Hematopoietic multipotent progenitor cell treated with erythropoietin and hydrocortisone succinate and interleukin-3 and kit ligand, for 15 days (in vitro differentiated cells): ENCODE measurements at places on chromosomes 1 and 21.
A peak's percentile ranks its signal among the peaks of the same experiment; 100 is the strongest.

DNA sequence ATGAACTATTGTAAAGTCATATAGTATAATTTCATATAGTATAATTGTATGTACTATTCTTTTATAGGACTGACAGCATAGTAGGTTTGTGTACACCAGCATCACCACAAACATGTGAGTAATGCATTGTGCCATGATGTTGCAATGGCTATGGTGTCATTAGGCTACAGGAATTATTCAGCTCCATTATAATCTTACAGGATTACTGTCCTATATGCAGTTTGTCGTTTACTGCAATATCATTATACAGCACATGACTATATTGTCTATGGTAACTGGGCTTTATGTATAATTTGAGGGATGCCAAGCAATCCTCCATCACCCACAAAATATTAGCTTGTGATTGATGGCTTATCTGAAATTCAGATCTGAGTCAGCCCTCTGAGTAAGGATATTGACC lies 54.2 kb upstream of the PBX1 start:
- no peak for DNase-seq

DNA sequence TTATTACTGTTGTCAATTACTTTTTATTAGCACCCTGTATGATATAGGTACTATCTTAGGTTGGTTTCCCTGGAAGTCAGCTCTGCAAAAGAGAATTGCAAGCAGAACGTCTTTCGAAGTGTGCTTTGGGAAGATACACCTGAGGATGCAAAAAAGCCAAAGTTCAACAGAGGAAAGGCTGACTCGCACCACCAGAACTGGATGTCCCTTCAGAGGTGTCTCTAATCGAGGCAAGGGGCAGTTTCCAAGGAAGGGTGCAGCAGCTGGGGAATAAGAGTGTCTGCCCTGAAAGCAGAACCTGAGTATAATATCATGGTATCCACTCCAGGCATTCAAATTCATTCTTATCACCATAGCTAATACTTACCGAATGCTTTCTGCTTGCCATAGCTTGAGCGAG lies 149.6 kb downstream of the CACNA1E start:
- no peak for DNase-seq

- DNase-seq = no peak
These were observed 28.1 kb downstream of the IL6R start for GRCh38 chr1:154433161-154433764.

GRCh38 chr1:170640581-170640980 lies 23.4 kb upstream of the PRRX1 start:
- DNase-seq = no peak

GRCh38 chr21:25396135-25396711 lies 211.1 kb downstream of the MRPL39 start:
- DNase-seq = no peak

DNA sequence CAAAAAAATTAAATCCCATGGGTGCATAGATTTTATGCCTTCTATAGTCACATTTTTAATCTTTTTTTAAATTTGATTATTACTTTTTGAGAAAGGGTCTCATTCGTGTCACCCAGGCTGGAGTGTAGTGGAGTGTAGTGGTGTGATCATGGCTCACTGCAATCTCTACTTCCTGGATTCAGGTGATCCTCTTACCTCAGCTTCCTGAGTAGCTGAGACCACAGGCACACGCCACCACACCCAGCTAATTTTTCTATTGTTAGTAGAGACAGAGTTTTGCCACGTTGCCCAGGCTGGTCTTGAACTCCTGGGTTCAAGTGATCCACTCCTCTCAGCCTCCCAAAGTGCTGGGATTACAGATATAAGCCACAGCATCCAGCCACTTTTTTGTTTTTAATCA lies 10.4 kb downstream of the CBR3 start:
- no peak for DNase-seq

DNA sequence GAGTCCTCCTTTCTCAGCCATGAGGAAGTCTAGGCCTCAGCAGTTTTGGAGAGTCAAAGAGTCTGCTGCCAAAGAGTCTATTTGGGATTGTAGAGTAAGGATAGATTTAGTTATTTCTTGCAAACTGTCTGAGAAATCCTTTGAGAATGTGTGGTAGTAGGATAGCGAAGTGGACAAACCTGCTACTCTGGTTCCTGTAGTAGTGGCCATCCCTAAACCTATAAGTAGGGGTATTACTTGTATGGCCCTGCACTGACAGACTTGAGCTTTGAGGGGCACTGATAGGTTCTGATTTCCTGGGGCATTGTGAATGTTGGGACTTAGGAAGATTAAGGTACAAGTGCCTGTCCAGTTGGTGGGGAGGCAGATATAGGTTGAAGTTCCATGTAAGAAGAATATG lies 115.9 kb upstream of the SGIP1 start:
- no peak for DNase-seq

DNA sequence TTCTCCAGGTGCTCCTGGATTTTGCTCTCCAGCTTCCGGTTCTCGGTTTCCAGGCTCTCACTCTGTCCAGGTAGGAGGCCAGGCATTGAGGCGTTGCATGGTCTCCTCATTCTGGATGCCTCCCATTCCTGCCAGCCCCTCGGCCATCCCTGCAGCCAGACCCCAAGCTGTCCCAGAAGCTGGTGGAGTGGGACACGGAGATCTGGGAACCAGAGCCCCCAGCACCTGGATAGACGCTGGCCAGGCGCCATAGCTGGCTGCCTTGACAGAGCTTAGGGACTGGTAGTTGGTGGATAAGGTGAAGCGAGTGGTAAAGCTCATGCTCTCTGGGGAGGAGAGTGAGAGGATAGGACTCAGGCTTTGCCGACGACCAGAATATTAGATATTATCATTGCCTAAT lies 29.6 kb downstream of the RAP1A start:
- DNase-seq = no peak

- no peak for DNase-seq
These were observed 1.2 kb upstream of the ACOT11 start for GRCh38 chr1:54546651-54547401.

DNA sequence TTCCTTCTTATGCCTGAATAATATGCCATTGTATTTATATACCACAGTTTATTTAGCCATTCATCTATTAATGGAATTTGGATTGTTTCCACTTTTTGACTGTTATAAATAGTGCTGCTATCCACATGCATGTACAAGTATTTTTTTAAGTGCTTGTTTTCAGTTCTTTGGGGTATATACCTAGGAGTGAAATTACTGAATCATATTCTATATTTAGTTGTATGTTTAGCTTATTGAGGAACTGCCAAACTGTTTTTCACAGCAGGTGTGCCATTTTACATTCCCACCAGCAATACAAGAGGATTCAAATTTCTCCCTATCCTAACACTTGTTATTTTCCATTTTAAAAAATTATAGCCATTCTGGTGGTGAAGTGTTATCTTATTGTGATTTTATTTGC lies 7.6 kb upstream of the HJV start:
- no peak for DNase-seq

DNA sequence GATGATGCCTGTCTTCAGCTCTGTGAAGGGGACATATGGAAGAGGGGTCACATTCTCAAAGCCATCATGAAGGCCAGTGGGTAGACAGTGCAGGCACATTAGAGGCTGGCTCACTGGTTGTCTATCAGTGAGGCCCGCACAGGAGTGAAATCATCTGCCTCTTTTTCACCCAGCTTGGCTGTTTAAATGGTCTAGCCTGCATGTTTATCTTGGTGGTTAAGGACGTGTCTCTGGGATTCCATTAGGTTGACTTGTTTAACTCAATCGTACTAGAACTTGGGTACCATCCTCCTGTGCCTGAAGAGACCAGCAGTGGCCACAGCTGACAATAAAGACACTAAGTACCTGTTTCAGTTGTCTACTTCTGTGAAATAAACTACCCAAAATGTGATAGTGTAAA lies 219.3 kb downstream of the PLPP3 start:
- no peak for DNase-seq

DNA sequence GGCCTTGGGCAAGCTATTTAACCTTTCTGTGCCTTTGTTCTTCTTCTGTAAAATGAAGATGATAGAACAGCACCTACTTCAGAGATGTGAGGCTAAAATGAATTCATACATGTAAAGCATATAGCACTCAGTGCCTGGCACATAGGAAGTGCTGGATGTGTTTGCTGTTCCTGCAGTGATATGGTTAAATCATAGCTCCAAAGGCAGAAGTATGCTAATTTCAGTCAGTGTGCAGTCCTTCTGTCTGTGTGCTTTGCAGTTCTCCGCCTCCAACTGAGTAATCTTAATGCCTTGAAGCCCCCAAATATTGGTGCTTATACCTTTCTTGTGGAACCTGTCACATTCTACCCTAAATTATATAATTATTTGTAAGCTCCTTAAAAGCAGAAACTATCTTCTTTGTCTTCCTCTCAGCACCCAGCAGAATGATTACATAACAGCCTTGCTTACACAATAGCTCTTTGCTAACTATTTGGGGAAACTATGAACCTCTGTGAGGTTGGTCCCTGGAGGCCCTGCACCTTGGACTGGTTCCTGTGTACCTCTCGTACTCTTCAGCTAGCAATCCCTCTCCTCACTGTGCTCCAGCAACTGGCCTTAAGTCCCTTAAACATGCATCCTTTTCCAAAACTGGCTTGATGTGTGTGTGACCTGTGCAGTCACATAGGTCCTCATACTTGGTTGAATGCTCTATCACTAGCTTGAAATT lies 57.0 kb upstream of the CACYBP start:
- no peak for DNase-seq

DNA sequence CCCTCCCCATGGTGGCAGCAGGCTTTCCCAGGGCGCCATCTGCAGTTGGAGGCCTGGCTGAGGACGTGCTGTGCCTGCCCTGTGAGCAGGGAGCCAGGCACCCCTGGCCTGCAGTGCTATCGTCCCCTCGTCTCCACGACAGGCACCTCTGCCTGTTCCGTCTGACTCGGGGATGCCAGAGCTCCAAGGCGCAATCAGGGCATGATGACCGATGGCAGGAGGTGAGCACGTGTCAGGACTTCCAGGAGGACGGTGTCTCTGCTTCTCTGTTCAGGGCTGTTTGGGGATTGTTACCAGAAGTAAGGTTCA lies 125.2 kb downstream of the PCBP3 start:
- no peak for DNase-seq

- DNase-seq = no peak
These were observed 35.4 kb upstream of the ENAH start for GRCh38 chr1:225688345-225688744.

DNA sequence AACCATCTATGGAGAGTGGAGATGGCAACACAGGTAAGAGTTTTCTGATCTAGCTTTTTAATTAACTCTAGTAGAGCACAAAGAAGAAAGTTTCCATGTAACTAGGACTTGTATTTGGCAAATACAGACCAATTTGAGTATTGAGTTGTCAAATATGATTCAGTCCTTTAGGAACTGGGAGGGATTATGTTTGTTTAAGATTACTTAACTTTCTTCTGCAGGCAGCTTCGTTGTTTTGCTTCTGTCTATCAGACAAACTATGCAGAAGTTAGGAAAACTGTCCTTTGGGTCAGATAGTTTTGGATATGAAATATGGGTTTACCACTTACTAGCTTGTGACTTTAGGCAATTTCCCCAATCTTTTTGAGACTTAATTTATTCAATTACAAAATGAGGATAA lies 111.8 kb downstream of the POU2F1 start:
- DNase-seq = no peak

GRCh38 chr1:220803401-220804201 lies 16.9 kb downstream of the MTARC1 start:
- DNase-seq = peak; percentile 41

DNA sequence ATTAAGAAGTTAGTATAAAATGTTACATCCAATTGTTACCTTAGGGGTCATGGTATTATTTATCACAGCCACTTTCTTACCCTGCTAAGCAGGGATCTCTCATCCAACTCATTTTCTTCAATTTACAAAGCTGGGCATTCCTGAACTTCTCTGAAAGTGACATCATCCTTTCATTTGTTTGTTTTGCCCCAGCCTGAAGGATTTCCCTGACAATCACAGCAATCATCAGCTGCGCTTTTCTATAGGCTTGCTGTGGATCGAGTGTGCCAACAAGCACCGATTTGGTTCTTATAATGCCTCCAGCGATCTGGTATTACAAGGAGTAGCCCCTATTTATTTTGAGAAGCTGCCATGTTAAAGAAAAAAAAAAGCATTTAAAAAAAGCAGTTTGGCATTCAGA lies 240.2 kb downstream of the USH2A start:
- DNase-seq = no peak

DNA sequence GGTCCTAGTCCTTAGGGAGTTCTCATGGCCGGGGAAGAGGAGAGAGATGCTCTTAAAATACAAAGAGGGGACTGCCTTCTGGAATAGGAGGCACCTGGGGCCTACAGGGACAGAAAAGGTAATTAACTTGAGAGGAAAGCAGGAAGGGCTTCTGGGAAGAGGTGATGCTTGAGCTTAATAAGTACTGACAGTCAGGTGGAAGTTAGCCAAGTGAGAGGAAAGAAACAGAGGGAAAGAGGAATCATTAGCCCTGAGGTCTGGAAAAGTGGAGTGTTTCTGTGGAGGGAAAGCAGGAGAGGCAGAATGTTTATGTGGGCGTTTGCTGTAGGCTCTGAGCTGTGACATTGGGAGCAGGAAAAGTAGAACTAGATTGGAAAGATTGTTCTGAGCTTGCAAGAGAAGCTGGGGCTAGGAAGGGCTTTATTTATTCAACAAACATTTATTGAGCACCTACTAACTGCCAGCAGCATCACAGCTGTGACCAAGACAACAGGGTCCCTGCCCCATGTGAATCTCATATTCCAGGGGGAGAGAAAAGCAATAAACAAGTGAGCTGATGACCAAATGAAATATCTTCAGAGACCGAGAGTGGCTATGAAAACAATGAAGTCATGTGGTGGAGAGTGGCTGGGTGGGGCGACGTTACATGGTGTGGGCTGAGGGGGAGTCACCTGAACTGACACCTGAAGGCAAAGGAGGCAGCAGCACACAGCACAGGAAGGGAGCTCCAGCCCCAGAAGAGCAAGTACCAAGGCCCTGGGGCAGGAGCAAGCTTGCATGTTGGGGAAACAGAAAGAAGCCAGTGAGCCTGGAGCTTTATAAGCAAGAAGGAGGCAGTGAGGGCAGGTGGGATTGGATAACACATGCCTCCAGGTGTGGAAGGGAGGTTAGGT lies 4.4 kb upstream of the FNDC5 start:
- DNase-seq = no peak

DNA sequence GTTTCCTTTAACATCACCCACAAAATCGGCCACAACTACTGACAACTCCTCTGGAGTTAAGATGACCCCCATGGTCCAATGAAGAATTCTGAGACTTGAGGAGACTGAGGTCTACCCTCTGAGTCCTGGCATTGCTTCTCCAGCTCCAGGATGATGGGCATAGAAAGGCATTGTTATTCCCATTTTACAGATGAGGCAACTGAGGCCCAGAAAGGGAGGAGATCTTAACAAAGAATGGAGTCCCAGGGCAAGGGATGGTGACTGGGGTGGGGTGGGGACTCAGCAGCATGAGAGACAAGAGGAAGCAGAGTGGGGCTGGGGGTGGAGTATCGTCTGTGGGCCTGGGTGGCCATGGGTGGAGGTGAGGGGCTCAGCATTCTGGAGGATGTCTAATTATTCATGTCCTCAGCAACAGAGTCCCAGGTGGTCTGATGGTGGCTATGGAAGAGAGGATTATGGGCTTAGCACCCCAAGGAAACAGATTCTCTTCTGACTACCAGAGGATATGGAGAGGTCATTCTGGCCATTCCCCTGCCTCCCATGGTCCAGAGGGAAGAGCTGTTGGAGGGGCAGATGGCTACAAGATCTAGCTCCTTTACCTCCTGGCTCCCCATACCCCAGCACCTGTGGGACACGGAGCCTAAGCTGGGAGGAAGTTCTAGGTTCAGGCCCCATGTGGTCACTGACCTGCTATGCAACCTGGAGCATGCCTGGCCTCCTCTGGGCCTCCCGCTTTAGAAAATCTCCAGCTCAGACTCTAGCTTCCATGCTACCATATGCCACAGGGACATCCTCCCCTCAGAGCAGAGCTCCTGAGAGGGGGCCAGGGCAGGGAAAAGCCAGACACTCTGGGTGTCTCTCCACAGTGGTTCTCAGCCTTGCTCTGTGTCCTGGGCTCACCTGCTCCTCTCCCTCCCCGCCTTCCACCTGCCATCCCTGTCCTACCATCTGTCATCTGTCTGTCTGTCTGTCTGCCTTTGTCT lies 37.4 kb upstream of the DMBX1 start:
- DNase-seq = no peak
